ENCODE measurements at places on chromosomes 3 and 15.

- DNase-seq: no peak
Measured at GRCh38 chr3:36393563-36393962, 13.3 kb downstream of the STAC start.

GRCh38 chr15:63490345-63491034 is 13.9 kb upstream of the USP3 start:
- no peak for DNase-seq

GRCh38 chr15:39888243-39888642 is 31.8 kb downstream of the GPR176 start:
- no peak for DNase-seq

- no peak for DNase-seq
Measured at GRCh38 chr3:29628795-29629194, 347.9 kb downstream of the RBMS3 start.

GRCh38 chr15:62059108-62059815 is 985 bp downstream of the VPS13C start:
- DNase-seq: no peak

GRCh38 chr3:119517112-119517511 is 18.8 kb downstream of the TIMMDC1 start:
- DNase-seq: no peak

DNA sequence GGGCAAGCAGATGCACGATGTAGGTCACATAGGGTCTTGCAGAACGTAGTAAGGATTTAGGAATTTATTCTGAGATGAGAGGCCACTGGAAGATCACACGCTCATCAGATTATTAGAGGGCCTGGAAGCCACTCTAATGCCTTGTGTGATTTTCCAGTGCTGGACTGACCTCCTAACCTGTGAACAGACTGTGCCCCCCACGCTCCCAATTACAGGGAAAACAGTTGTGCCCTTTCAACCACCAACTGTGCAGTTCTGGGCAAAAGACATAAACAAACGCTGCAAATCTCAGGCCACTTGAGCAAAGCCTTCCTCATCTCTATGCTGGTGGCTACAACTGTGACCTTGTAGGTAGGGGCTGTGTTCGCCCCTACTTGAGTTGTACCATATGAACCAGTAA is 48.2 kb upstream of the BOC start:
- DNase-seq: no peak

DNA sequence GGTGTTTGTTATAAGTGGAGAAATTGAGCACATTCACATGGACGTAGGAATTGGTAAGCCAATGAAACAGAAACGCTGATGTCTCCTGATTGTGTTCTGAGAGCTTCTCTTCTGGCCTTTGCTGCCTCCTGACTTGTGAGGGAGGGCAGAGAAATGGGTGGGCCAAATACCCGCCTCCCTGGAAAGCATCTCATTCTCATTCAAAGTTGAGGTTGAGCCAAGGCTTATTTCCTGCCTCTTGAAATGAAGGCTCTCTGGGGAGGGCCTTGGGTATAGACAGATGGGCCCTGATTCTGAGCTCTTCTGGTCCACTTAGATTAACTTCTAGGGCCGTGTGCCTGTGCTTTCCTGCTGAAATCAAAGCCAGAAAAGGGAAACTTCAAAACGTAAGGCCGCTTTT is 57.4 kb upstream of the MYZAP start:
- no peak for DNase-seq

- no peak for DNase-seq
Measured at GRCh38 chr3:178324356-178324755, 211.9 kb upstream of the KCNMB2 start.

GRCh38 chr3:160286231-160286630 is 61.0 kb downstream of the C3orf80 start:
- DNase-seq: no peak

- DNase-seq: no peak
Measured at GRCh38 chr3:10463533-10464434, 41.6 kb downstream of the ATP2B2 start.

DNA sequence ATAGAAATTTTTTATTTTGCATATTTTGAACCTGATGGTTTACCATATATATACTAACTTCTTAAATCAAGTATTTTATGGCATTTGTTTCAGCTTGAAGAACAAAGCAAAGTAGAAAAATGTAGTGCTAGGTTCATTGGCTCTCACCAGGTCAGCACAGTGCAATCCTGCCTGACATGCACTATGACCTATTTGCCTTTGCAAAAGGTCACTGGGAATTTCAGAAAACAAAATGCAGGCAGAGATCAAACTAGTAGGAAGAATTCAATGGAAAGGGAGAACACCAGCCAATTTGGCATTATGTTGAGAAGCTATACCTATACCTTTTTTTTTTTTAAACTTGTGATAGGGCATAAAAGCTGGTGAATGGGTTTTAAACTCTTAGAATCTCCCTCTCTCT is 329.8 kb upstream of the SGO1 start:
- no peak for DNase-seq

- no peak for DNase-seq
Measured at GRCh38 chr3:170267793-170268192, 45.6 kb downstream of the PRKCI start.

DNA sequence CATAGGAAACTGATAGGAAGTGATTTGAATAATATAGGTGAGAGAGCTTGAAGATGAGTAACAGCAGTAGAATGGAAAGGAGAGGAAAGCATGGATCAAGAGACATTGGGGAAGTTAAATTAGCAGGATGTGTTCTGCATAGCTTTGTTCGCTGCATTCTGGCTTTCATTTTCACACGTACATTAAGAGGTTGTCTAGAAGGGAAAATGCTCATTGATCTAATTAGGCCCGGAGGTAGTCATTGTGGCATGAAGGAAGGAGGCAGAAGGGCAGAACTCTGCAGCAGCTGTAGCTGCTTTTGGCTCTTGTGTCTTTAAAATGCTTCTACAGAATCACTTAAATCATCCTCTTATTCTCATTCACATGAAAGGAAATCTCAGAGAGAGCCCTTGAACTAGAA is 40.3 kb downstream of the KCNAB1 start:
- DNase-seq: peak; percentile 19

DNA sequence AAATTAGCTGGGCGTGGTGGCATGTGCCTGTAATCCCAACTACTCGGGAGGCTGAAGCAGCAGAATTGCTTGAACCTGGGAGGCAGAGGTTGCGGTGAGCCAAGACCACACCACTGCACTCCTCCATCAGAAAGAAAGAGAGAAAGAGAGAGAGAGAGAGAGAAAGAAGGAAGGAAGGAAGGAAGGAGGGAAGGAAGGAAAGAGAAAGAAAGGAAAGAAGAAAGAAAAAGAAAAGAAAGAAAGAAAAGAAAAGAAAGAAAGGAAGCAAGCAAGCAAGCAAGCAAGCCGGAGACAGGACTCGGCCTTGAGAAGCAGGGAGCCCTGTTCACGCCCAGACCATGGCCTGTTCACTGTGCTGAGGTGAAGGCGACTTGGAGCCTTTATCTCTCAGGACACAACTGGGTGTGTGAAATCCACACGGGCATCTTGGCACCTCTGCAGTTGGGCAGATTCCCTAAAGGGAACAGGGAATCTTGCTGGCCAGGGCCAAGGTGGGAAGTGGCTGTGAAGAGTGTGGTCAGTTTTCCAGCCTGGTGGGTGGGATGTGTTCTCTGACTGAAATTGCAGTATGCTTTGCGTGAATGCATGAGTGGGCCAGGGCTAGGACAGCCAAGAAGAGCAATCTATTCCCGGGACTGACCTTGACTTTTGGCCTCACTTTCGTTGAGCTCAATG is 90.3 kb downstream of the CORO2B start:
- no peak for DNase-seq

- DNase-seq: no peak
Measured at GRCh38 chr3:43774799-43775198, 84.1 kb downstream of the ABHD5 start.

- DNase-seq: no peak
Measured at GRCh38 chr3:110393941-110394340, 677.7 kb upstream of the NECTIN3 start.

- DNase-seq: no peak
Measured at GRCh38 chr15:68027388-68027787, 26.7 kb upstream of the PIAS1 start.

DNA sequence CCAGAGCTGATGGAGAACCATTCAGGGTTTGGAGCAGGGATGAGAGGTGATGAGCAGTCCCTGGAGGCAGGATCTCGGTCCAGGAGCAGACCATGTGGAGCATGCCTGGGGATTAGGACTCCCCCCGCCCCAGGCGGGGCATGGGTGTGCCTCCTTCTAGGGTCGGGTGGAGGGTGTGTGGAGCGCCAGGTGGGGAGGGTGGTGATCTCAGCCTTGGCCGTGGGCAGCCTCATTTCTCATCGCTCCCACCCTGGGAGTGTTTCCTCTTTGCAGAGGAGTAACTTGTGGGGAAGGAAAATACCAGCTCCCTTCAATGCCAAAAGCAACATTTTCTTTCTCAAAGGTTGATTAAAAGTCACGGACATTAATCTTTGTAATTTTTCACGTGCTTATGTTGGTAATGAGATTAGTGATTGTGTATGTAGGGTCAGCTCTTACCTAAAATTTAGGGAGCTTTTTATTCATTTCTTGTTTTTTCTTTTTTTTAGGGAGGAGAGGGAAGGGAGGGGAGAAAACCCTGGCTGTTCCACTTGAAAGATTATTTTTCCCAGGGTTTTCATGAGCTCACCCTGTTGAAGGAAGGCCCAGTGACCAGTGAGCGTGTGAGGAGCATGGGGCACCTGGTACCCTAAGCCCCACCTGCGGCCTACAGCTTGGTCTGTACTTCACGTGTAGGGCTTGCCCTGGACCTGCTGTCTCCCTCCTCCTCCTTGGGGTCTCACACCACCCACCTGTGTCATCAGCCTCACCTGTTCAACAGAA is 11.0 kb downstream of the FBLN2 start:
- no peak for DNase-seq

DNA sequence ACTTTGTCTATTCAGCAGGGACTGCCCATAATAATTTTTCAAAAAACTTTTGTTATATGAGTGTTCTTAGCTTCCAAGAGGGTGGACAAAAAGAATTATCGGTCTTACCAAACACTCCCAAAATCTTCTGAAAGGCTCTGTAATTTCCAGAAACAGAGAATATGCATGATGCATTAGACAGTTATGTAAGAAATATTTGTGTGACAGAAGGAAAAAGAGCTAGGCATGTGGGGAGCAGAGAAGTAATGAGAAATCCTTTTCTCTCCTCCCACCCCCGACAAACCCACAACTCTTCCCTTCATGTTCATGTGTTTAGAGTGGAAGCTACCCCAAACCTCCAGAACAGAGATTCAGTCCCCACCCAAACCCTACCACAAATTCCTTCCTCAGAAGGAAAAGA is 86.8 kb downstream of the MYO5A start:
- DNase-seq: no peak

DNA sequence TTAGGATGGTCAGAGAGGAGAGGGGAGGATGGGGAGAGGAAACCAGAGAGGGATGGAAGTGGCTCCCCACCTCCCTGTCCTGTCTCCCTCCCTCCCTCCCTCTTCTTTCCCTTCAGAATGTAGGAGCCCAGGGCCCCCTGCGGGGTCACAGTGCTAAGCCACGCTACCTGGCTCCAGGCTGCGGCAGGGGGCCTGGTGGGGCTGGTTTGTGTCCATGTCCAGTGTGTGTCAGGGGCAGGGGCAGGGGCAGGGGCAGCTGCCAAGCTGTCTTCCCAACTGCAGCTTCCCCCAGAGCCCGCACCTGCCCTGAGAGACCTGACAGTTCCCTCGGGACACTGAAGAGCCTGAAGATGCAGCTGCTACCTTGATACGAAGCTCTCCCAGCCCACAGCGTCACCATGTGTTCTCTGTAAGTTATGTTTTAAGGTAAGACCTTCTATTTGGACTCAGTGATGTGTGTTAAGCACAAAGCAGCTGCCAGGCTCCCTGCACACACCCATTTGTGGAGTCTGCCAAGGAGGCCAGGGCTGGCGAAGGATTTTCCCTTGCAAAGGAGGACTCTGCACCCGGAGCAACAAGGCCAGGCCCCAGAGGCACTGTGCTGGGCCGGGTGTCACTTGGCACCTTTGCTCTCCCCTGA is 121.8 kb upstream of the SMAD3 start:
- DNase-seq: peak; percentile 79

- DNase-seq: no peak
Measured at GRCh38 chr3:64056606-64057180, 33.4 kb upstream of the PSMD6 start.

GRCh38 chr15:70812827-70813364 is 41.1 kb downstream of the LARP6 start:
- no peak for DNase-seq

DNA sequence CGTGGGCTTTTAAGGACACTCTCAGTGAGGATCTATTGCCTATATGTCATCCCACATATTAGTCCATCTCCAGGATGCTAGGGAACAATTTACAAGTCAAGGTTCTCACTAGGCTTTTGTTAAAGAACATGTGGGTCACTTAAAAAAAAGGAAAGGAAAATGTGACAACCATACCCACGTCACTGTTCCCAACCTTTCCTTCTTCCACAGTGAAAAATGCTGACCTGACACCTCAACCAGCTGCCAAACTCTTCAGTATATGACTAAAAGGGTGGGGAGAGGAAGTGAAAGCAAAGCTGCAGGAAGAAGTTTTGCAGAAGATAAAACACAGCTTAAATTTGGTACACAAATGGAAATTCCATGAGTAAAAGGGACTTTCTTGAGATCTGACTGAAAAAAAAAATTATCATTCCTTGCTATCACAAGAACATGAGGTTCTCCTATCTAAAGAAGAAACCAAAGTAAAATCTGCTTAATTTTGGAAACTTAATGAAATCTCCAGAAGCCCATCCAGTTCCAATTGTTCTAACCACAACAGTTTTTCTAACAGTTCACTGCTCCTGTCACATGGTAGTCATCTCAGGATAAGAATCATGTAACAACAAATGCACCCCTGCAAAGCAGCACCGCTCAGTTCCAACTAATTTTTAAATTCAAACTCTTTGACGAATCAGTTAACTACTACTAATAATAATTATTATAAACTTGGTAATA is 117.0 kb upstream of the TSPAN3 start:
- DNase-seq: no peak

All from NCI-H1105 treated with DMSO at 0.1 percent for 48 hours (cell line).